Activated naive CD8-positive, alpha-beta T cell treated with anti-CD3 and anti-CD28 coated beads for 36 hours (primary cell): ENCODE measurements at places on chromosomes 13 and 19.
A peak's percentile ranks its signal among the peaks of the same experiment; 100 is the strongest.

GRCh38 chr19:44608391-44608821, 5.0 kb upstream of the IGSF23 start:
- DNase-seq = no peak

GRCh38 chr19:13796301-13797057, 1.2 kb downstream of the ZSWIM4 start:
- no peak for DNase-seq

DNA sequence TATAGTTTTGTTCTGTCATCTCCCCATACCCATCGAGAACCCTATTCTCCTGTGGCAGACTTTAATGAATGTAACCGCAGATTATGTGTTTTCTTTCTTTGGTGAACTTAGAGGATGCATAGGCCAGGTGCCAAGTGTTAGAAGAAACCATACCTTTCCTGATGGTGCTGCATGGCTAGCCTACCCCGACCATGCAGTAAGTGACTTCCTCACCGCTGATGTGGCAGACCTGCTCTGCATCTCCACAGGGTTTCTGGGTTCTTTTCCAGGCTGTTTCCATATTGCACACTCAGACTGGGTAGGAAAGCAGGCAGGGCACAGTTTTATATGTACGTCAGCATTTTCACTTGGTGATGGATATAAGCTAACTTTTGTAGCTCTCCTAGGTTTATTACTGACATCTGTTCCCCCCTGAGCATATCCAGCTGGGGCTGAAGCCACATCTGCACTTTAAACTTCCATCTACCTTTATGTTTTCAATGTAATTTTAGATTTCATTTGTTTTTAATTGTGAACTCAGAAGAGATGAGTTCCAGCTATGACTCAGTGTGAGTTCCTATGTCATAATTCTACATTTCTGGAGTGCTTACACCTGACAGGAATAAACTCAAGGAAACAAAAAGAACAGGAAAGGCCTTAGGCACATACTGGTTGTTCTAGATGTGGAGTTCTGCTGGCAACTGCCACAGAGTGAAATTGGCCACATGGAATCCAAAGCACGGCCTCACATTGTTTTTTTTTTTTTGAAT, 42.3 kb downstream of the LRCH1 start:
- DNase-seq = no peak

- no peak for DNase-seq
Observed at GRCh38 chr19:30712431-30713337, 340.5 kb downstream of the ZNF536 start.

DNA sequence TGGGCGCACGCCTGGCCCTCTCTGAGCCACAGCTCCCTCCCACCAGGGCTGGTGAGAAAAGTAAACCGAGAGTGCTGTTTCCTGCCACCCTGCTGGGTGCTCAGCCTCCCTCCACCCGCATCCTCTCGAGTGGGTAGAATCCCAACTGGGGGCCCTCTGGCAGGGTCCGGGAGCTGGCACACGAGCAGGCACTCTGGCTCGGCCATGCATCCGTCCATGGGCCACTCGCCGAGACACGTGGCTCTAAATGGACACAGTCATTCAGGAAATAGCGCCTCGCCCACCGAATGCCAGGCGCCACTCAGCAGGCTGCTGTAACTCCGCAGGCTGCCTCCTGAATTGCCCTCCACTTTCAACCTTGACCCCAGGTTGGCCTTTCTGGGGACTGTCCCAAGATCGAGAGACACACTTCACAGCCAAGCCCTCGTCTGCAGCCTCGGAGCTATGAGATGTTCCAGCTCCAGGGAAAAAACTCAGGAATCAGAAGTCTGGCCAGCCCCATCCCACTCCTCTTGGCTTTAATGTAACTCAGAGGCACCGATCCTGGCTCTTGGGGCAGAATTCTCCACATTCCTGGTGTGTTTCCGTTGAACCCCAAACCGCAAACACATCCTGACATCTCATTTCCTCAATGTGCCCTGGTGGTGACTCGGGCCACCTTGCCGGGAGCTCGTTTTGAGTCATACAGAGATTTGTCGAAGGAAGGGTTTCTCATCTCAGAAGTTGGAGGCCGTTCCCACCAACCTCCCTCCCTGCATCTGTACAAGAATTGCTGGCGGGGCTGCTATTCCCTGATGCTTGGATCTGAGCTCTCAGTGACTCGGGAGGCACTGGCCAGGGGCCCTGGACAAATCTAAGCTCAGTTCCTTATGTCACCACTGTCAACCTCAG, 14.1 kb downstream of the KLF2 start:
- peak; percentile 77 for DNase-seq
